Naive thymus-derived CD8-positive, alpha-beta T cell (primary cell): ENCODE measurements at places on chromosomes 4 and X. TPM values are rescaled to one million over a fixed set of nuclear protein-coding genes. Genes with fewer than 3 reads are reported as not detected.

DNA sequence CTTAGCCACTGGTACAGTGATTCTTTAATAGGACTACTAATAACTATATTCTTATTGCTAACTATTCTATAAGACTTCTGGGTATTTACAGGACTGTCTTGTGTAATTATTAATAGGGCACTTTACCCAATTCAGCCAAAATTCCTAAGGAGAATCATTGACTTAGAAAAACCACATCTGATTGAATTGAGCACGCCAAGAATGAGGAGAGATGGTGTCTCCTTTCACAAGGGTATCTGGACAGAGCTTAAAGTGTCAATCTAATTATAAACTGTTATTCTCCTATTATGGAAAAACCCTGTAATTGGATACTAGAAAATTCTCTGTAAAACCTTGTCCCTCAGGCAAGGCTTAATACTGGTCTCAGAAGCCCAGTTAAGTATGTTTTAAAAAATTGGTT lies 111.1 kb upstream of the TLL1 start:
- H3K27me3 ChIP-seq: no peaks in the 10 kb centered on the region
- H3K27ac ChIP-seq: no peak overlapping the region
- no peaks in the 10 kb centered on the region for H3K4me1 ChIP-seq
- no peak for DNase-seq
- no peak overlapping the region for H3K4me3 ChIP-seq
- no peaks in the 10 kb centered on the region for H3K36me3 ChIP-seq

DNA sequence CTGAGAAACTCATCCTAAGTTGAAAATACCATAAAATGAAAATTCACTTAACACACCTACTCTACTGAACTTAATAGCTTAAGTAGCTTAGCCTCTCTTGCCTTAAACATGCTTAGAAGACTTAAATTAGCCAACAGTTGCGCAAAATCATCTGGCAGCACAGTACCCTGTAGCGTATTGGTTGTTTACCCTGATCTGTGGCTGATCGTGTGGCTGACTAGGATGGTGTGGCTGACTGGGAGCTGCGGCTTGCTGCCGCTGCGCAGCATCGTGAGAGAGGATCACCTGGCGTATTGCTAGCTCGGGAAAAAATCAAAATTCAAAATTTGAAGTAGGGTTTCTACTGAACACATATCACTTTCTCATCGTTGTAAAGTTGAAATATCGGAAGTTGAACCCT lies 6.3 kb downstream of the RUFY3 start:
- no peaks in the 10 kb centered on the region for H3K27me3 ChIP-seq
- no peak overlapping the region for H3K27ac ChIP-seq
- peaks cover 6% of the 10 kb centered on the region for H3K4me1 ChIP-seq
- H3K36me3 ChIP-seq: no peaks in the 10 kb centered on the region

The SOX3 gene
- not detected for polyA plus RNA-seq

- H3K27me3 ChIP-seq: no peaks in the 10 kb centered on the region
- peaks cover 11% of the 10 kb centered on the region for H3K36me3 ChIP-seq
- H3K27ac ChIP-seq: peak overlapping the region; percentile 96
- H3K4me3 ChIP-seq: no peak overlapping the region
- no peak for DNase-seq
Observed at GRCh38 chr4:55854129-55854528, 681 bp downstream of the EXOC1 start.

GRCh38 chr4:73856518-73856917 lies 3.4 kb downstream of the PF4V1 start:
- H3K4me3 ChIP-seq: no peak overlapping the region
- peaks cover 8% of the 10 kb centered on the region for H3K27me3 ChIP-seq
- no peak overlapping the region for H3K27ac ChIP-seq
- H3K36me3 ChIP-seq: no peaks in the 10 kb centered on the region
- H3K4me1 ChIP-seq: no peaks in the 10 kb centered on the region
- no peak for DNase-seq

- H3K27ac ChIP-seq: no peak overlapping the region
- no peak for DNase-seq
- no peak overlapping the region for H3K4me3 ChIP-seq
- H3K27me3 ChIP-seq: no peaks in the 10 kb centered on the region
- H3K4me1 ChIP-seq: peaks cover 15% of the 10 kb centered on the region
Observed at GRCh38 chr4:145075742-145076468, 22.1 kb downstream of the ANAPC10 start.

- DNase-seq: no peak
- H3K4me1 ChIP-seq: peaks cover 6% of the 10 kb centered on the region
- H3K27ac ChIP-seq: no peak overlapping the region
- no peaks in the 10 kb centered on the region for H3K36me3 ChIP-seq
- no peaks in the 10 kb centered on the region for H3K27me3 ChIP-seq
- H3K4me3 ChIP-seq: no peak overlapping the region
Observed at GRCh38 chrX:46873746-46874145, 36.9 kb downstream of the RP2 start.

- H3K4me1 ChIP-seq: no peaks in the 10 kb centered on the region
- DNase-seq: no peak
- H3K27ac ChIP-seq: no peak overlapping the region
- no peak overlapping the region for H3K4me3 ChIP-seq
- H3K36me3 ChIP-seq: no peaks in the 10 kb centered on the region
Observed at GRCh38 chr4:184102927-184103326, 114.7 kb downstream of the ENPP6 start.

The SCML2 gene
- polyA plus RNA-seq: 0.47 TPM

DNA sequence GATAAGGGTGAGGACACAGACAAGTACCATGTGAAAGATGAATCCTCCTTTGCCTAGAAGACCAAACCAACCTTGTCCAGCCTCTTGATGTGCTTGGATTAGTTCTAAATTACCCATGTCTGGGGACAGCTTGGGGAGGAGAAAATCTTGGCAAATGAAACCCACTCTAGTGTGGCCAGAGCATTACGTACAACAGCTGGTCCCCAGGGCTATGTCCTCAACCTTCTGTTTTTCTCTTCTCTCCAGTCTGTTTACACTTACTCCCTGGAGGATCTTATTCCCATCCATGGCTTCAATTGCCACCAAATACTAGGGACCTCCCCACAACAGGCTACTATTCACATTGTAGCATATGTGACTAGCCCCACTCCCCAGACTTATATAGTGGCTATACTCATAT lies 384.5 kb downstream of the OPHN1 start:
- no peaks in the 10 kb centered on the region for H3K36me3 ChIP-seq
- DNase-seq: no peak
- H3K4me3 ChIP-seq: no peak overlapping the region

DNA sequence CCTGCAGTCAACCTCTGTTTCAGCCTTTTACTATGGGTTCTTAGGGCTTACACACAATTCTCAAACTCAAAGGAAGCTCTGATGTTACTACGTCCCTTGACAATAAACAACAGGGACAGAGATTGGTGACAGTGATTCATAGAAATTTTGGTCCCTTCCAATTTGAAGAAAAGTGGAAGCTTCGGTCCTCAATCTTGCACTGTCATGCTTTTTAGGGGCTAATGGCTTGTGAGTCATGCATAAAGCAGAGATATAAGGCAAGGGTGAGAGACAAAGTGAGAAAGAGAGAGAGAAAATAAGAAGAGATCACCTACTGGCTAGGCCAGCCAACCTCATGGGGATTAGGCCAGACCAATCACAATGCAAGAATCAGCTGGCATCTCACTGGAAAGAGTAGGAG lies 63.2 kb upstream of the STARD8 start:
- no peak for DNase-seq
- H3K27ac ChIP-seq: no peak overlapping the region
- no peaks in the 10 kb centered on the region for H3K27me3 ChIP-seq
- no peak overlapping the region for H3K4me3 ChIP-seq

DNA sequence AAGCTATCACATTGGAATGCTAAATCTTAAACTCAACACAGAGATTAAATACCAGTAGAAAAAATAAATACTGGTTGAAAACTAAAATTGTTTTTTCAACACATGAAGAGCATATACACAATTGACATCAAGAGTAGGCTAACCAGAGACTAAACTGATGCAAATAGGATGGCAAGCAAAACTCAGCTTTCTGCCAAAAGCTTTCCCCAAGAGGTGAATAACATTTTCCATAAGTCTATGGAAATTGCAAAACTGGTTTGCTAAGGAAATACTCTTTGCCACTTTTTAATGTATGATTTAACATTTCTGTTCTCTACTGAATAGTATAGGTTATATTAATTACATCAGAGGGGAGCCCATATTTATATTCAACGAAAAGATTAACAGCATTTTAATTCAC lies 23.8 kb downstream of the IQCM start:
- no peak for DNase-seq
- H3K4me1 ChIP-seq: no peaks in the 10 kb centered on the region
- no peak overlapping the region for H3K27ac ChIP-seq
- no peaks in the 10 kb centered on the region for H3K36me3 ChIP-seq
- H3K4me3 ChIP-seq: no peak overlapping the region

DNA sequence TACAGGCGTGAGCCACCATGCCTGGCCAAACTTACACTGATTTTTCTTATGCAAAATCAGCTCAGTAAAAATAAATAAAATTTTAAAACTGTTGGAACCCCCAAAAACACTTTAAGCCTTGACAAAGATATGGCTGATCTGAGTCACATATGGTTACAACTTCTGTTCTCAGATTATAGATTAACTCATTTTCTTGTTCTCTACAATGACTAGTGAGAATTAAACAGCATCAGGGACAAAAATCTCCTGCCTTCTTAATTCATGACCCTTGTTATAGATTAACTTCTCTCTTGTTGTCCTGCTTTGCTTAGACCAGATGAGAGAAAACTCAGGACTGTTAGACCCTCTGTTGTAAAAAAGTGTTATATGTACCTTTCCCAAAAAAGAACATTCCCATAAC lies 24.2 kb upstream of the EXOC1L start:
- DNase-seq: no peak
- H3K36me3 ChIP-seq: peaks cover 4% of the 10 kb centered on the region
- H3K4me1 ChIP-seq: no peaks in the 10 kb centered on the region
- no peak overlapping the region for H3K27ac ChIP-seq
- H3K27me3 ChIP-seq: peaks cover 31% of the 10 kb centered on the region

DNA sequence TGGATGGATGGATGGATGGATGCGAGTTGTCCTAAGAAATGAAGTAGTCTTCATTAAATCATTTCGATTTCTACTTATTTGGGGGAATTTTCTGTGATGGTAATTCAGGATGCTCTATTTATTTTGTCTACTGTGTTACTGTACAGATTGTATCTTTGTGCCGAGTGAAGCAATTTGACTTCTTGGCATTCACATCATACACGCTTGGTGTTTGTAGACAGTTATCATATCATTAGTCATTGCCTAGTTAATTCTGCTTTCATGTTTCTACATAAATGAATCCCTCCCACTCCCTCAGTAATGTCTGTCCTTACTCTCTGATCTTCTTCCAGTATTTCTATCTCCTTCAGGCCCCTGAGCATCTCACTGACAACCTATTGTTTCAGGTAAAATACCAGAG lies 64.0 kb downstream of the RASGEF1B start:
- H3K4me1 ChIP-seq: peaks cover 2% of the 10 kb centered on the region
- H3K36me3 ChIP-seq: no peaks in the 10 kb centered on the region
- H3K27ac ChIP-seq: no peak overlapping the region

- peak overlapping the region; percentile 75 for H3K27ac ChIP-seq
- DNase-seq: no peak
- no peaks in the 10 kb centered on the region for H3K27me3 ChIP-seq
- peaks cover 60% of the 10 kb centered on the region for H3K4me1 ChIP-seq
Observed at GRCh38 chr4:15809058-15809457, 30.9 kb downstream of the CD38 start.

DNA sequence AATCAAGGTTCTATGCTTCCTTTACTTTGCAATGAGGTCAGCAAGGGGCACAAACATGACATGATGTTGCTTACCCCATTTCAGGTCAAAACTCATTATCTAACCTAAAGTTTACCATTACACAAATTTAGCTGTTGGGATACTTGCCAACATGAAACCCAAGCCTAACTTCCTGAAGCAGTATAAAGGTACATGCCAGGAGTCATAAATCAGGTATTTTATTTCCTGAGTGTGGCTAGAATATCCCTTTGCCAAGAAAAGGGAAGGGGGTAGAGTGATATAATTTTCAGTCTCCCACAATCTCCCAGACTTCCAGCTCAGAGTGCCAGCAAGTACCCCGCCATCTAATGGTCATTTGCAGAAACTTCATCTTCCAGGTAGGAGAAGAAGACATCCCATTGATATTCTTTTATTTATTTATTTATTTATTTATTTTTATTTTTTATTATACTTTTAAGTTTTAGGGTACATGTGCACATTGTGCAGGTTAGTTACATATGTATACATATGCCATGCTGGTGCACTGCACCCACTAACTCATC lies 136.6 kb downstream of the NEXMIF start:
- H3K27me3 ChIP-seq: no peaks in the 10 kb centered on the region
- H3K27ac ChIP-seq: no peak overlapping the region
- H3K36me3 ChIP-seq: no peaks in the 10 kb centered on the region

GRCh38 chr4:137069473-137069872 lies 462.8 kb downstream of the PCDH18 start:
- no peak for DNase-seq
- H3K36me3 ChIP-seq: no peaks in the 10 kb centered on the region

- no peak overlapping the region for H3K27ac ChIP-seq
- H3K27me3 ChIP-seq: no peaks in the 10 kb centered on the region
- no peaks in the 10 kb centered on the region for H3K36me3 ChIP-seq
- no peaks in the 10 kb centered on the region for H3K4me1 ChIP-seq
Observed at GRCh38 chrX:97290199-97290598, 406.5 kb downstream of the RPA4 start.

DNA sequence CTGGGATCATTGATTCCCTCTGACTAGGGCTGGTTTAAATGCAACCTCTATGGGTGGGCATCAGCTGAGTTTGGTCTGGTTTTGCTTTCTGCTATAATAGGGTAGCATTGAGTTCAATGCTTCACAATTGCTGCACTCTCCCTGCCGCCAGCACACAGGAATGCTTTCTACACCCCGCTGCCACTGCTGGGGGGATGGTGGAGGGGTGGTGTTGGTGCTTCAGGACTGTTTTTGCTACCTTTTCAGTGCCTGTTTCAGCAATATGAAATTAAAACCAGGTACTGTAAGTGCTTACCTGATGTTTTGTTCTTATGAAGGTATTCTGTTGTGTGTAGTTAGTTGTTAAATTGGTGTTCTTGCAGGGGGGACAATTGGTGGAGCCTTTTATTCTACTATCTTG lies 67.7 kb downstream of the GNL3L start:
- no peak for DNase-seq
- no peaks in the 10 kb centered on the region for H3K27me3 ChIP-seq
- no peak overlapping the region for H3K27ac ChIP-seq
- no peaks in the 10 kb centered on the region for H3K36me3 ChIP-seq
- H3K4me3 ChIP-seq: no peak overlapping the region
- peaks cover 2% of the 10 kb centered on the region for H3K4me1 ChIP-seq

GRCh38 chr4:179607003-179607402 lies 2164.8 kb upstream of the AGA start:
- no peaks in the 10 kb centered on the region for H3K4me1 ChIP-seq
- H3K4me3 ChIP-seq: no peak overlapping the region
- no peaks in the 10 kb centered on the region for H3K27me3 ChIP-seq
- H3K27ac ChIP-seq: no peak overlapping the region
- DNase-seq: no peak
- H3K36me3 ChIP-seq: no peaks in the 10 kb centered on the region

GRCh38 chr4:174672276-174672675 lies 150.0 kb upstream of the HPGD start:
- H3K4me3 ChIP-seq: no peak overlapping the region
- H3K36me3 ChIP-seq: no peaks in the 10 kb centered on the region
- no peaks in the 10 kb centered on the region for H3K4me1 ChIP-seq

The HADH gene
- 42.2 TPM for polyA plus RNA-seq

The SYNPO2 gene
- polyA plus RNA-seq: 0.15 TPM

The CCNB3 gene
- polyA plus RNA-seq: not detected

- no peaks in the 10 kb centered on the region for H3K4me1 ChIP-seq
- H3K36me3 ChIP-seq: no peaks in the 10 kb centered on the region
Observed at GRCh38 chrX:31706466-31706865, 634.6 kb upstream of the FTHL17 start.
